ENCODE measurements at places on chromosomes 13 and 19. TPM values are rescaled to one million over a fixed set of nuclear protein-coding genes. Genes with fewer than 3 reads are reported as not detected.

- H3K27ac ChIP-seq: no peak overlapping the region
- no peak for DNase-seq
- H3K4me1 ChIP-seq: no peaks in the 10 kb centered on the region
- H3K27me3 ChIP-seq: no peaks in the 10 kb centered on the region
Observed at GRCh38 chr13:109947006-109947405, 160.6 kb upstream of the IRS2 start.

DNA sequence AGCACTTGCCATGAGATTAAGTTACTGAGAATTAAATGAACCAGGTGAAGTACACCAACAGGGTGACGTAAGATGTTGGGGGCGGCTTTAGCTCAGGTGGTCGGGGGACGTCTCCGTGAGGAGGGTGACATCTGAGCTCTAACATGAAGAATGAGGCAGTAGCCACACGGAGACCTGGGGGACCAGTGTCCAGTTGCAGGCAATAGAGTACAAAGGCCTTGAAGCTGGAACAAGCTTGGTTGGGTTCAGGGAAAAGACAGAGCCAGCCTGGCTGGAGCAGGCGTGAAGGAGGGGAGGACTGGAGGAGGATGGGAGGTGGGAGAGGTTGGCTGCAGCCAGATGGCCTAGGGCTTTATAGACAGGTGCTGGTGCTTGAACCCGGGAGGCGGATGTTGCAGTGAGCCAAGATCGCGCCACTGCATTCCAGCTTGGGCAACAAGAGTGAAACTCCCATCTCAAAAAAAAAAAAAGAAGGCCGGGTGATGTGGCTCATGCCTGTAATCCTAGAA, 1.6 kb downstream of the SPINT2 start:
- peak overlapping the region; percentile 64 for H3K4me3 ChIP-seq
- peak overlapping the region; percentile 92 for H3K27ac ChIP-seq
- no peaks in the 10 kb centered on the region for H3K27me3 ChIP-seq
- H3K36me3 ChIP-seq: no peaks in the 10 kb centered on the region
- H3K4me1 ChIP-seq: peaks cover 14% of the 10 kb centered on the region

The DAPK3 gene
- 62.1 TPM for total RNA-seq

DNA sequence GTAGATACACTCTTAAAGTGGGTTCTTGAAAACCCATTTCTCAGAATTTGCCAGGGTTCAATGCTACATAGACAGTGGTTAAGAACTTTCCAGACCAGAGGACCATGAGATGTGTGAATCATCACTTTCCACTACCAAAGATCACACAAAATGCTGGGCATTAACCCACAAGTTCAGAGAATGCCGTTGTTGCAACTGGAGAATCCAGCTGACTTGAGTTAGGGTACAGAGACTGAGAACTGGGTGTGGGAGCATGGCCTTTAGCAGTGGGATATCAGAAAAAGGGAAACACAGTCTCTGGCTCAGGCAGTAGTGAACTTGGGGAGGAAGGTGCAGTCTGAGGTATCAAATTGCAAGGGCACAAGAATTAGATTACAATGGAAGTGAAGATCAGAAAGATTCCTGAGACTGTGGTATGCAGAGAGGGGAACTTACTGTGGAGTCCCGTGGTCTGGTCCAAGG, 51.5 kb upstream of the WDFY2 start:
- no peaks in the 10 kb centered on the region for H3K4me1 ChIP-seq
- DNase-seq: no peak
- H3K27ac ChIP-seq: no peak overlapping the region
- H3K36me3 ChIP-seq: no peaks in the 10 kb centered on the region
- H3K27me3 ChIP-seq: no peaks in the 10 kb centered on the region

GRCh38 chr19:27775395-27775794, 1437.6 kb downstream of the UQCRFS1 start:
- H3K4me1 ChIP-seq: no peaks in the 10 kb centered on the region
- no peak overlapping the region for H3K27ac ChIP-seq
- H3K27me3 ChIP-seq: no peaks in the 10 kb centered on the region
- peaks cover 32% of the 10 kb centered on the region for H3K36me3 ChIP-seq
- no peak overlapping the region for H3K4me3 ChIP-seq

The NKG7 gene
- 50.1 TPM for total RNA-seq

DNA sequence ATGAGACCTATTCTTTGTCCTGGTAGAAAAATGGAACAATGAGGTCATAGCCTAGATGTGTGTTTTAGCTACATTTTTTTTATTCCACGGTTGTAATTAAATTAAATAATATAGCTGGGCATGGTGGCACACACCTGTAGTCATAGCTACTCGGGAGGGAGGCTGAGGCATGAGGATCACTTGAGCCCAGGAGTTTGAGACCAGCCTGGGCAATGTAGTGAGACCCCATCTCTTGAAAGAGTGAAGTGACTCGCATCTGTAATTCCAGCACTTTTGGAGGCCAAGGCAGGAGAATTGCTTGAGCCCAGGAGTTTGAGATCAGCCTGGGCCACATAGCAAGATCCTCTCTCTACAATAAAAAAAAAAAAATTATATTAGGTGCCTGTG, 11.7 kb upstream of the CBLC start:
- H3K27me3 ChIP-seq: no peaks in the 10 kb centered on the region
- H3K4me3 ChIP-seq: no peak overlapping the region
- H3K27ac ChIP-seq: no peak overlapping the region
- no peak for DNase-seq

The SYT3 gene
- 0.12 TPM for total RNA-seq

- H3K27ac ChIP-seq: no peak overlapping the region
- peaks cover 6% of the 10 kb centered on the region for H3K4me1 ChIP-seq
- no peaks in the 10 kb centered on the region for H3K27me3 ChIP-seq
- H3K4me3 ChIP-seq: no peak overlapping the region
Observed at GRCh38 chr13:99124794-99125316, 75.8 kb upstream of the UBAC2 start.

DNA sequence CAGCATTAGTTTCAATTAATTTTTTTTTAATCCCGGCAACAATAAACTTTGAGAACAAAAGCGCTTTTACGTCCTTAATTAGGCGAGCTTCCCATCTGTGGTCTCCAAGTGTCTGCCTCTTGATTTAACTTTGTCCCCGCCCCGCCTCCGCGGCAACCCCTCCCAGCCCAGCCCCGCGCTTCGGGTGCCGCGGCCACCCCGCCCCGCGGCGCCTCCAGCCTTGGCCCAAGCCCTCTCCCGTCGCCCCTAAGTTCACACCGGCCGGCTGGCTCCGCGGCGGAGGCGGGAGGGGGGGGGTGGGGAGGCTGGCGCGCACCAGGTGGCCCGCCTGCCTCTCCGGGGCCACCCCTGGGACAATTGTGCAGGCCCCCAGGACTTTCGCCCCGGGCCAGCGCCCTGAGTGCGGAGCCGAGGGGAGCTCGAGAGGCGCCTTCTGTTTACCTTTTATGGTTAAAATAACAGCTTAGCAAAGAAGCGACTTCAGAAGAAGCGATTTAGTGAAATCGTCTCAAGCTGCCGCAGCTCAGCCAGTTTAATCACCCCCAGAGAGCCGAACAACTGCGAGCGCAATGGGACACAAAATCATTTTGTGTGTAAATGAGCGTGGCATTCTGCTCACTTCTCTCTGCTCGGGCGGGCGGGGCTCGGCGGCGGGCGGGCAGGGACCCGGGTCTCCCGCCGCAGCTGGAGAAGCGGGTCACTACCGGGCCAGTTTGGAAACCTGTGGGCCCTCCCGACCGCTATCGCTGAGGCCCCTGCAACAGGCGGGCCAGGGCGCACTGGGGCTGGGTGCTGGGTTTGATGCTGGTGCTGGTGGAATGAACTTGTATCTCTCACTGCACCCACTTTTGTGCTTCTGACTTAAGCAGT, 1.4 kb downstream of the KCTD15 start:
- H3K4me3 ChIP-seq: peak overlapping the region; percentile 74
- peaks cover 61% of the 10 kb centered on the region for H3K27me3 ChIP-seq
- H3K4me1 ChIP-seq: no peaks in the 10 kb centered on the region
- peak overlapping the region; percentile 90 for H3K27ac ChIP-seq
- peaks cover 19% of the 10 kb centered on the region for H3K36me3 ChIP-seq

DNA sequence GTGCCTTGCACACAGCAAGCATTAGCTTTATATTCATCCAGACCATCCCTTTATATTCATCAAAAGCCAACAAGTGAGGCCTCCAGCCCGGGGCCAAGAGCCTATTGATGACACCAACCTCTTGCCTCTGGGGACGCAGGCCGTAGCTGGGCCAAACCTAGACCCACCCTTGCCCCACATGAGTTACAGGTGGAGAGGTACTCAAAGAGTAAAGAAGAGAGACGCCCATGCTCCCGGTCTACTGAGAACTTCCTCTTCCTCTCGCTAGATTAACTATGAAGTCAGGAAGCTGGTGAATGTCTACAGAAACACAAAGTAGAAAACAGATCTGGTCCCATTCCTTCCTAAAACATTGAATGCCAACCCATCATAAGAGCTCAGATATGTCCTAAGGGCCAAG, 3.8 kb upstream of the MLNR start:
- peaks cover 8% of the 10 kb centered on the region for H3K4me1 ChIP-seq
- no peak overlapping the region for H3K4me3 ChIP-seq
- no peaks in the 10 kb centered on the region for H3K36me3 ChIP-seq
- peaks cover 36% of the 10 kb centered on the region for H3K27me3 ChIP-seq
- DNase-seq: peak; percentile 50

DNA sequence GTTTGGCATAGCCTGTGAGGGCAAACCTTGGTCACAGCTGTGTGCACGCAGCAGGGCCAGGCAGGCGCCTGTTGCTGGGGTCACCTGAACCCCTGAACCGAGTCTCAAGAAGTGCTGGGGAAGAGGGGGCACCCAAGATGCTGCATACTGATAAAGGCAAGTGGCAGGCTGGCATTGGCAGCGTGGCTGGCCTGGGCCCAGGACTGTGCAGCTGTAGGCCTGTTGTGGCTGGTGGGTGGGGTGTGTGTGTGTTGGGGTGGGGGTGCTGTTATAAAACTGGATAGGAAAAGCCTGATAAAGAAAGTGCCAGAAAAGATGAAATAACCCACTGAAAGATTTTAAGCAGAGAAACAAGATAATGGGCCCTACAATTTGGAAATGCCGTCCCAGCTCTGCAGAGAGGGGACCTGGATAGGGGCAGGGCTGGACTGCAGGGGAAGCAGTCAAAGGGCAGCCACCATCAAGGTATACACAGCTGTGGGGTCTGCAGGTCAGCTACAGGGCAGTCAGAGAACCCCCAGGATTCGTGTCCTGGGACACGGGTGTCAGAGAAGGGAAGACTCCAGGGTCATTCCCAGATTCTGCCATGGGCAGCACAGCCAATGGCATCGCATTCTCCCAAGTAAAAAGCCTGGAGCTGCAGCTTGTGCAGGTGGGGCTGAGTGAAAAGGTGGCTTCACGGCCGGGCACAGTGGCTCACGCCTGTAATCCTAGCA, 33.2 kb downstream of the CILP2 start:
- no peaks in the 10 kb centered on the region for H3K4me1 ChIP-seq
- H3K27me3 ChIP-seq: no peaks in the 10 kb centered on the region
- DNase-seq: no peak
- H3K36me3 ChIP-seq: peaks cover 7% of the 10 kb centered on the region

- peak overlapping the region; percentile 70 for H3K4me3 ChIP-seq
- no peaks in the 10 kb centered on the region for H3K27me3 ChIP-seq
- peak; percentile 95 for DNase-seq
- H3K27ac ChIP-seq: peak overlapping the region; percentile 100
- peaks cover 20% of the 10 kb centered on the region for H3K4me1 ChIP-seq
Observed at GRCh38 chr19:38851622-38852230, 1.9 kb upstream of the HNRNPL start.

- H3K27ac ChIP-seq: no peak overlapping the region
- H3K36me3 ChIP-seq: no peaks in the 10 kb centered on the region
- H3K4me3 ChIP-seq: no peak overlapping the region
- no peaks in the 10 kb centered on the region for H3K27me3 ChIP-seq
Observed at GRCh38 chr13:32791545-32792172, 205.4 kb downstream of the PDS5B start.

DNA sequence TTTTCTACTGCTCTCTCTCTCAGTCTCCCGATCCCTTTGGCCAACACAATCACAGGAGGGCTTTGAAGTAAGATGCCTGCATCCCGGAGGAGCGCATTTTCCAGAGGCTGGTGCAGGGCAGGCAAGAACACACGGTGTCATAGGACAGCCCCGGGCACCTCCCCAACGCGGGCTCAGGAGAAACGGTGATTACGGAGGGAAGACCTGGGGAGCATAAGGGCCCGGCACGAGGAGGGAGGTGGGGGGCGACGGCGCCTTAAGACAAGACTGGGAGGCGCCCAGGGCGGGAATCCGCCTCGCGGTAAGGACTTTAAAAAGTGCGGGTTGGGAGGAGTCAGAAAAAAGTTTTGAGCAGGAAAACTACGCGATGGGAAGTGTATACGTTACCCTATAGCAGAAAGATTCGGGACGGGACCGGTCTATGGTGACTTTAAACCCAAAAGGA, 18.7 kb upstream of the ZNF888 start:
- H3K4me1 ChIP-seq: no peaks in the 10 kb centered on the region
- peak overlapping the region; percentile 71 for H3K4me3 ChIP-seq

GRCh38 chr19:12484371-12485051, at the start of gene ZNF709:
TSS of gene ZNF709 (minus strand) at chr19:12484816. CDS start at chr19:12484657, 159 bp downstream.
- peaks cover 6% of the 10 kb centered on the region for H3K4me1 ChIP-seq
- no peaks in the 10 kb centered on the region for H3K27me3 ChIP-seq
- peak within 1 kb of the TSS; percentile 79 for H3K4me3 ChIP-seq
- peak; percentile 96 for DNase-seq
- H3K27ac ChIP-seq: peak within 1 kb of the TSS; percentile 52
- no peaks in the 10 kb centered on the region for H3K36me3 ChIP-seq

The IGFL3 gene
- not detected for total RNA-seq

The KLK1 gene
- total RNA-seq: 0.76 TPM

The ZNF563 gene
- total RNA-seq: 4.0 TPM

The TARM1 gene
- total RNA-seq: not detected

GRCh38 chr13:70457474-70457873, 349.2 kb upstream of the KLHL1 start:
- H3K4me3 ChIP-seq: no peak overlapping the region
- no peaks in the 10 kb centered on the region for H3K27me3 ChIP-seq

GRCh38 chr19:29268721-29269393, 55.9 kb upstream of the UQCRFS1 start:
- no peak overlapping the region for H3K4me3 ChIP-seq
- peaks cover 44% of the 10 kb centered on the region for H3K27me3 ChIP-seq
- no peak overlapping the region for H3K27ac ChIP-seq
- DNase-seq: no peak
- no peaks in the 10 kb centered on the region for H3K36me3 ChIP-seq

DNA sequence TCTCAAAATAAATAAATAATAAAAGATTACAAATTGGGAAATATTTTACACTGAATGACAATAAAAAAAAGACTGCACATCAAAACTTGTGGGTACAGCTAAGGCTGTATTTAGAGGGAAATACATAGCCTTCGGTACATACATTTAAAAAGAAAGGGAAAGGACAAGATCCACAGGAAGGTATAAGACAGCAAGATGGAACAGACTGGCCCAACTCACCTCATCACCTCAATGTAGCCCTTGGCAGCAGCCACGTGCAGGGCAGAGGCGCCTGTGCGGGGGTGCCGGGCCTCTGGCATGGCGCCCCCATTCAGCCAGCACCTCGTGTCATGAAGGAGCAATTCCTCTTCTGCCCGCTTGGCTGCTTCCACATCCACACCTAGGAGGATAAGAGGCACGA, 14.2 kb downstream of the PPP1R12C start:
- H3K27ac ChIP-seq: no peak overlapping the region
- no peaks in the 10 kb centered on the region for H3K4me1 ChIP-seq
- no peaks in the 10 kb centered on the region for H3K27me3 ChIP-seq
- H3K4me3 ChIP-seq: no peak overlapping the region
- H3K36me3 ChIP-seq: no peaks in the 10 kb centered on the region

The UPK1A gene
- total RNA-seq: not detected

- no peak overlapping the region for H3K27ac ChIP-seq
- no peaks in the 10 kb centered on the region for H3K4me1 ChIP-seq
- no peaks in the 10 kb centered on the region for H3K27me3 ChIP-seq
- H3K36me3 ChIP-seq: no peaks in the 10 kb centered on the region
- DNase-seq: no peak
Observed at GRCh38 chr19:45484273-45484945, 12.4 kb downstream of the RTN2 start.
